MG63 (cell line): ENCODE measurements at places on chromosomes 7 and 10. TPM values are rescaled to one million over a fixed set of nuclear protein-coding genes. Genes with fewer than 3 reads are reported as not detected.

The IL2RA gene
- not detected in 2 replicates for total RNA-seq

The ITGA8 gene
- total RNA-seq = 0.03 TPM in 1 of 2 replicates, not detected in the other

The C10orf53 gene
- not detected in 2 replicates for total RNA-seq

The PRPS1L1 gene
- total RNA-seq = not detected in 2 replicates

The PAPOLB gene
- 0.94 TPM in 1 of 2 replicates, not detected in the other for total RNA-seq

The TAS2R5 gene
- not detected in 2 replicates for total RNA-seq

The KCNIP2 gene
- total RNA-seq = not detected in 2 replicates

The PPP1R17 gene
- not detected in 2 replicates for total RNA-seq

The C7orf57 gene
- 0.23 TPM in 1 of 2 replicates, not detected in the other for total RNA-seq

The TDRD1 gene
- total RNA-seq = not detected in 2 replicates

The HEPACAM2 gene
- not detected in 2 replicates for total RNA-seq

The PRLHR gene
- not detected in 2 replicates for total RNA-seq

The INHBA gene
- 0.07 and 0.56 TPM in 2 replicates for total RNA-seq

The CNNM1 gene
- 0.13 TPM in 1 of 2 replicates, not detected in the other for total RNA-seq

The MSS51 gene
- total RNA-seq = 0.10 and 2.4 TPM in 2 replicates

The MRPS33 gene
- total RNA-seq = 15.6 and 49.7 TPM in 2 replicates

The CALML5 gene
- total RNA-seq = not detected in 2 replicates

The CXCL12 gene
- 16.5 and 18.6 TPM in 2 replicates for total RNA-seq

The CEP55 gene
- total RNA-seq = 74.7 and 98.6 TPM in 2 replicates

The SH3PXD2A gene
- 19.2 and 21.1 TPM in 2 replicates for total RNA-seq

The PYROXD2 gene
- 1.6 and 1.8 TPM in 2 replicates for total RNA-seq

The ADCY1 gene
- 0.66 and 3.9 TPM in 2 replicates for total RNA-seq

The RARRES2 gene
- total RNA-seq = not detected in 2 replicates

The AKR1C3 gene
- total RNA-seq = 8.7 and 11.3 TPM in 2 replicates

The SPDYE5 gene
- total RNA-seq = not detected in 2 replicates

The SNCG gene
- 6.2 and 7.6 TPM in 2 replicates for total RNA-seq

The PRXL2A gene
- 1.4 and 2.6 TPM in 2 replicates for total RNA-seq

The DMTF1 gene
- total RNA-seq = 11.2 and 18.6 TPM in 2 replicates

The HMX2 gene
- total RNA-seq = 0.07 and 6.0 TPM in 2 replicates

The LEP gene
- total RNA-seq = not detected in 2 replicates

The PNLIP gene
- total RNA-seq = not detected in 2 replicates

The PIP gene
- total RNA-seq = not detected in 2 replicates

The PAX4 gene
- total RNA-seq = not detected in 2 replicates

The OR2A7 gene
- 0.79 TPM in 1 of 2 replicates, not detected in the other for total RNA-seq

The SLC18A3 gene
- total RNA-seq = not detected in 2 replicates

The PNLIPRP3 gene
- not detected in 2 replicates for total RNA-seq

The AKR1C8 gene
- total RNA-seq = not detected in 2 replicates

The LIPK gene
- not detected in 2 replicates for total RNA-seq

The GSTO2 gene
- total RNA-seq = 0.62 and 1.8 TPM in 2 replicates

The SERPINE1 gene
- 59.2 and 73.4 TPM in 2 replicates for total RNA-seq

The CCDC3 gene
- total RNA-seq = 0.52 and 3.3 TPM in 2 replicates
